ENCODE measurements at places on chromosomes 3 and 15.
A peak's percentile ranks its signal among the peaks of the same experiment; 100 is the strongest.

- no peak for DNase-seq
Measured at GRCh38 chr15:94026458-94027304, 204.7 kb upstream of the MCTP2 start.

- DNase-seq = no peak
Measured at GRCh38 chr3:149134575-149134974, 5.1 kb downstream of the HPS3 start.

GRCh38 chr3:167116120-167116922 is 263.8 kb downstream of the ZBBX start:
- no peak for DNase-seq

- DNase-seq = peak; percentile 98
Measured at GRCh38 chr15:59997070-59997701, 6.9 kb upstream of the FOXB1 start.

DNA sequence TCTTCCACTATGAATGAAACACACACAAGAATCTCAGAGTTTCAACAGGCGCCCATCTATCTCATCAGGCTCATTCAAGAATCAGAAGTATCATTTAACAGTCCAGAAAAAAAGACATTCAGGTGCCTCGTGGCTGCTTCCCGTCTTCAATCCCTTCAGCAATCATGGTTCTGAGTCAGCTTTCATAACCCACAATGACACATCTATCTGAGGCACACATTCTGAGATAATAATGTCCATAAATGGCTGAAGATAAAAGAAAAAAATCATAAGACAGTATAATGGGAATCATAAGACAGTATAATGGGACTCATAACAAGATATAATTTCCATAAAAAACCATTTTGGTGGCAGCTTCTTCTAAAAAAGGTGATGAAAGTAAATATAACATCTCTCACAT is 52.4 kb downstream of the TNIK start:
- DNase-seq = no peak

GRCh38 chr3:188745031-188745430 is 426.7 kb upstream of the TPRG1 start:
- no peak for DNase-seq

DNA sequence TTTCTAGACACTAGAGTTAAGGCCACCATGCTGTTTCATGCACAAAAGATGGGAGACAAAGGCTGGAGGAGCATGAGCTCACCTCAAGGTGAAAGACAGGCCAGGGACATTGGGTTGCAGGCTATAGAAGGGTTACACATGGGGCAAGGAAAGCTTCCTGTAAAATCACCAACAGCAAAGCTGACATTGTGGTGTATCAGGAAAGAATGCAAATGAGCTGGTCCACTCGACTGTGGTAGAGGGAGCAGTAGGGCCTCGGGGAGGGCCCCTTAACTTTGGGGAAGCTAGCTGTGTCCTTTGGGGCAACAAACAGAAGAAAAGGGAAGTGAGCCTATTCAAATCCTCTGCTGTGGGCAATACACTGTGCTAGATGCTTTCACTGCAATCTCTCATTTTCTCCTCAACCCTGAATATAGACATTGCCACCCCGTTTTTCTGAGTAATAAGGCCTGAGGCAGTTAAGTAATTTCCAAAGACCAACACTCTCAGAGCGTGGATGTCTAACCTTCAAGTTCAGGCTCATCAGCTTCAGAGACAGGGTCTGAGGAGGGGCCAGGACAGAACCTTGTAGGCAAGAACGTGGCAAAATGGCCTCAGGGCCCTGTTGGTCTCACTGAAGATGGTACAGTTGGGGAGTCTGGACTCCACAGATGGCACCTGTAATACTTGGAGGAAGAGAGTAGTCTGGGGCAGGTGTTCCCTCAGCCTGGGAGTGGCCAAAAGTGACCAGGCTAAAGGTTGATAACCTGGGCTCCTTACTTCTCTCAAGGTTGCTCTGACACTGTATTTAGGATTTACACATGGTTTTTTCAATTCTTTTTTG is 24.1 kb downstream of the CX3CR1 start:
- no peak for DNase-seq

DNA sequence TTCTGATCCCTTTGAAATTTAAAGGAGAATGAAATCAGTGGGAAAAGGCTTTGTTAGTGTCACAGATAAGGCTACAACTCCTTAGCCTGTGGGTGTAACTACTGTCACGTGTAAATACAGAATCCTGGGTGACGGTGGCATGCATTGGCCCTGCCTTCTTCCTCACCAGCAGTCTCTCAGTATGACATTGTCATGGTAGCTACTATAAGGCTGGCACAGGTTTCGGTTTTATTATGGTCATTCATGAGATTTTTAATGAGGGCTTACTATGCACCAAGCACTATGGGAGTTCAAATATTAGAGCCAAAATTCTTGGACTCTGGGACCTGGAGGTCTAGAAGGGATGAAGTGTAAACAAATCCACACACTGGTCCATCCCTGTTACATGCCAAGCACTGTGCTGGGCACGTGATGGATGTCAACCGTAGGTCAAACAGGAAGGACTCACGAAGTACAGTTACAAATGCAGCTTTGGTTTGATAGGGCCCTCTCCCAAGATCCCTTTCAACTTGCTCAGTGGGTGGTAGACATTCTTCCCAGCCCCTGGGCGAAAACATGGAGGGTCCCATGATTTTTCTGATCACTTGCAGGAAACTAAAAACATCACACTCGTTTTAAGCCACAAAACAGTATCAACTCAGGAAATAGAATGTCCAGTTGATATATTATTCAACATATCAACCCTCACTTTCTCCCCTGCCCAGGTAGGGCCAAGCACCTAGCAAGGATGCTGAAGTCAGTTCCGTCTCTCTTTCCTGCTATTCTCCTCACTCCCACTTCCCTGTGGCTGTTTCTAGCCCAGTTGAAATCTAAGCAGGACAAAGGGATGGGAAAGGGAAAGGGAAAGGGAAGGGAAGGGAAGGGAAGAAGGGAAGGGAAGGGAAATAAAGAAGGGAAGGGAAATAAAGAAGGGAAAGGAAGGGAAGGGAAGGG is 25.3 kb downstream of the BFSP2 start:
- no peak for DNase-seq

Data from NCI-H69 (cell line).